ENCODE measurements at places on chromosomes 12 and 14.
A peak's percentile ranks its signal among the peaks of the same experiment; 100 is the strongest.

DNA sequence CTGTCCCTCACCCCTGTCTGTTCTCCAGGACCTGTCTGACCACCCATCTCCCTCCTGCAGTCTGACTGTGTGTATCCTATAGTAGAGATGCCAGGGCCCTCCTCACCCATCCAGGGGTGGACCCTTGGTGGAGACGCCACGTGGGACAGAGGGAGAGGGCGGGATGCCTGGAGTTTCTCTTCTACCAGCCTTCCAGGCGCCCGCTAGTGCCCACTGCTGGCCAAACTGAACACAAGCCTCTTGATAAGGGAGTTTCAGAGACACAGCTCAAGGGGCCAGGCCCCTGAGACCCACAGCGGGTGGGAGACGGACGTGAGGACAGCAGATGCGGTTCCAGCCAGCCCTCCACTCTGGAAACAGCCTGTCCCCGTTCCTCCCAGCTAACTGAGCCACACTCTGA is 147.3 kb downstream of the RBM19 start:
- DNase-seq = no peak

GRCh38 chr12:124548854-124549378 is 18.5 kb downstream of the NCOR2 start:
- peak; percentile 9 for DNase-seq

GRCh38 chr14:77478796-77479195 is 19.8 kb downstream of the ISM2 start:
- no peak for DNase-seq

GRCh38 chr14:90293766-90294730 is 37.7 kb downstream of the NRDE2 start:
- DNase-seq = no peak

GRCh38 chr12:112122823-112123690 is 2.3 kb upstream of the TRAFD1 start:
- no peak for DNase-seq

Data from activated CD8-positive, alpha-beta memory T cell treated with anti-CD3 and anti-CD28 coated beads for 48 hours (primary cell).